ENCODE measurements at places on chromosomes 7 and 10.

- peak; percentile 34 for DNase-seq
These were observed 659 bp downstream of the OPTN start for GRCh38 chr10:13100349-13101294.

DNA sequence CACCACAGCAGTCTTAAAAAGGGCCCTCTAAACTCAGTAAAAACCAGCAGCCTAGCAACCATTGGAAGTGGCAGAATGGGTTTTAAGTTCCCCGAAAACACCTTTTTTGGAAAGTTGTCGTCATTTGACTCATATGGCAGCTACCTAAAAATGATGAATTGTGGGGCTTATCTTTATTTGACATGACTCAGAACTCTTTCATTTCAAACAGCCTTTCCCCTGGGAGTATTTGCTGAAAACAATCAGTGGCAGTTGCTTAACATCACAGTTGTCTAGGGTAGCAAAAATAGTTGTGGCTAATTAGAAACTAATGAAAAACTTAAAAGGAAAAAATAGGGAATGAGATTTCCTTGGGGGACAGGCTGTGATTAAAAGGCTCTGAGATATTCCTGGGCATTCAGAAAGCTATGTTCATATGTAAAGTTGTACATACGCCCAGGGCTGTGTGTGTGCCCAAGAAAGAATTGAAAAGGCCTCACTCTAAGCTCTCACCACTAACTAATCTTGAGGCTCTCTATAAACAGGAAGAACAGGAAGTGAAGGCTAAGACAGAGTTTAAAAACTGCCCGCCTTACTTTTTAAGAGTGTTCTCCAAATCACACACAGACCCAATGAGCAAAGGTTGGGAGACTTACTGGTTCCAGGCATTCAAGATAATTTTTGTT, 81.7 kb upstream of the HECTD2 start:
- DNase-seq: no peak

DNA sequence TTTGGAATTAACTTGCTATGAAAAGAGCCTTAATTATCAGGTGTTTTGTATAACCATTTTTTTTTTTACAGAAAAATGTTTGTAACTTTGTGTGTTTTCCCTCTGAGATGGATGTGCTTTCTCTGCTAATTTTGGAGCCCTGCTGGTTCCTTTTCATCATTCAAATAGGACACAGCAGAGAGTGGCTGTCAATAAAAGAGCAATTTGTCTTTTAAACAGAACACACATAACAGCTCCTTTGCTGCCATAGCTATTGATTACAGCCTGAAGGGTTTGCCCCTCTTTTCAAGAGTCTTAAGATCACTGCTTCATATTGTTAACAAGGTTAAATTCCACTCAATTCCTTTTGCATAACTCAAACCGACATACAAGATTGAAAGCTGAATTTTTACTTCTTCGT, 187.2 kb upstream of the MBL2 start:
- DNase-seq: no peak

DNA sequence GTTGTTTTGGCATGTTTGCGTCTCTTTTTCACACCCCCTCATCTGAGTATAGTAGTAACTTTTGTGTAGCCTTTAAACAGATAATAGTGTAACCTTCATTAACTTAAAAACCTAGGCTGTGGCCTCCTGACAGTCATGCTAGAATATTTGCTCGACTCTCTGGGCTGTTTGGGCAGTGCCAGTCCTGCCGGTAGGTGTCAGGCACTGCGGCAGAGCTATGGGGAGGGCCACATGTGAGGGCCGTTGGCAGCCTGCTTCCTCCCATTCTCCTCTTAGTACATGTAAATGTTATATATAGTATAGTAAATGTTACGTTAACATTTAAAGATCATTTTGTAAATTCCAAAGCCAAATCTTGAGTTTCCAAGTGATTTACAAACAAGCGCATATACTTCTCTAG, 26.1 kb downstream of the BCCIP start:
- no peak for DNase-seq

GRCh38 chr10:69318867-69319727, 40.8 kb downstream of the HK1 start:
- peak; percentile 72 for DNase-seq

DNA sequence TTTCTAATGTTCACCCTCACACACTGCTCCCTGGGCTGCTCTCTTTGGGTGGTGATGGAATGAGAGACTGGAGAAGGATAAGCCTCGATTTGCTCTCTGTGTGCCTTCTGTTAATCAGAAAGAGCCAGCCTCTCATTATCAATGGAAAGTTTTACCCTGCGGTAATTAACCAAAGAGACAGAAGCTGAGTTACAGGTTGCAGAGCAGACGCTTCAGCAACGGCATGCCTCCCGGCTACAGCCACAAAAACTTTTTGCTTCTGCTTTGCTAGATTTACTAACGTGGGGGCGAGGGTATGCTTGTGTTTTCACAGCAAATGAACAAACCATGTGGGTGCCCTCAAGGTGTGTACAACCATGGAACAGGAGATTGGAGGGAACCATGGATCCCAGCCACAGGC, 18.0 kb downstream of the GIMAP4 start:
- DNase-seq: no peak

- no peak for DNase-seq
These were observed 22.7 kb upstream of the AASS start for GRCh38 chr7:122166740-122167139.

- no peak for DNase-seq
These were observed 92.4 kb downstream of the PTPRN2 start for GRCh38 chr7:158495216-158495615.

DNA sequence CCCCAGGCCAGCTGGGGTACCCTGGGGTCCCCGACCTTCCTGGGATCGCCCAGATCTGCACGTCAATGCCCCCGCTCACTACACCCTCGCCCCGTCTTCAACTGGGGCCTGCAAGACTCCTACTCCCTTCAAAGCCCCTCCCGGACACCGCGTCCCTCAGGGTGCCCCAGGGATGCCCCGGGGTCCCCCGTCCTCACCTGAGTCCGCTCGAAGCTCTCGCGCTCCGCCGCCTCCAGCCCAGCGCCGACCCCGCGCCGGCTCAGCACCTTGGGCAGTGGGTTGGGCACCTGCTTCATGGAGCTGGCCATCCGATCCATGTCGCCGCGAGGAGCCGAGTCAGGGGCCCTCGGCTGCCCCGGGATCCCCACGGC, at the start of gene HIP1:
Gene HIP1 (minus strand): TSS at position 338 of the 371 bp plus-strand sequence. CDS start 21 bp downstream, at position 317.
- DNase-seq: no peak

DNA sequence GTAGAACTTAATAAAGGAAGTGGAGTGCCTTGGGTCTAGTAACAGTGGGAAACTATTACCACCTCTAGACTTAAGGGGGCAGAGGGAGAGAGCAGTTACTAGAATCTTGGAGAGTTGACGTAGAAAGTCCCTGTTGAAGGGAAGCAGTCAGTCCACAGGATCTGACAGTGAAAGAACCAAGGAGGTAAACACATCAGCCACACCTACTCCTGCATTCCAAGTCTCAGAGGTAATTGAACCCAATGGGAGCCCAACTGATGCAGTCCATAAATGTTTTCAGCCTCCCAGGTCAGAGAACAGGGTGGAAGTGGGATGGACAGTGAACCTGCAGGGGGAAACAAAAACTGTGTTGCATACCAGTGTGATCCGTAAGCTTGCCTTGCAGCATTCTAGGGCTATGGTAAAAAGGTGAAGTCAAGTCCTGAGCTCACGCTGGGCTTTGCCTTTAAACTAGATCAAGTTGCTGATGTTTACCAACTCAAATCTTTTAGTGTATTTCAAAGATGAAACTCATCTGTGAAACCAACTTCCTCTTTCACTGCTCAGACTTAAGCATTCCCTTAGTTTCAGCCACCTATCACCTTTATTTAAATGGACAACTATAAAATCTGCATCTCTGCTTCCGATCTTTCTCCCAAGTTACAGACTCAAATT, 57.2 kb downstream of the SLC16A12 start:
- no peak for DNase-seq

DNA sequence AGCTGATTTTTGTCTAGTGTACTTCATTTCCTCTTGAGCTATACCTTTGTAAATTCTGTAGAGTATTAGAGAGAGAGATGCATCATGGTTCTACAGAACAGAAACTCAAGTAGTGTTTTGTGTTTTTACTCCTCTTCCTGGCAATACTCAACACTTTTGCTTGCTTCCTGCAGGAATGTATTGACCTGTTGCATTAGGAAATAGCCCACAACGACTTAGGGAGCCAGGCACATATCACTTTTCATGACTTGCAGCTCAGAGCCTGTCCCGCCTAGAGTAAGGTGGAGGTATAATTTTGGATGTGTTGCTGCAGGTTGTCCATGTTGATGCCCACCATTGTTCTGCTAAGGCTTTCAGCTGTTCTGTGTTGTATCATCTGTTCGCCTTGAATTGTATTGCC, 216.3 kb downstream of the SDK1 start:
- no peak for DNase-seq

DNA sequence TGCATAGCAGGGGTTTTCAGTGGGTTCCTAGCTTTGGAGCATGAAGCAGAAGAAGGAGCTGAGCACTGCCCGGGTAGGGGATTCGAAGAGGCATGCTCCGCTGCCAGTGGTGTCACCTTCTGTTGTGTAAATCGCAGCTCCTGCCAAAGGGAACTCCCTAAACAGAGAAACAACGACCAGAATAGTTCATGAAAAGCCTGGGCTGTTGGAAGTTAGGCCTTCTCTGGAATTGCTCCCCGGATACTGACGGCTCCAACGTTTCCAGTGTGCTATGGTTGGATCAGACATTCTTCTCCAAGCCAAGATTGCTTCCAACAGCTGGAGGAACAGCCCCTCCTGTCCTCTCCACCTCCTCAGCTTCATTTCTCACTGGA, 546.0 kb upstream of the FZD8 start:
- DNase-seq: no peak

- DNase-seq: no peak
These were observed 56.2 kb downstream of the PARP12 start for GRCh38 chr7:140006600-140006999.

GRCh38 chr7:18262058-18262457, 233.5 kb upstream of the HDAC9 start:
- peak; percentile 35 for DNase-seq

GRCh38 chr10:48577158-48577557, 27.7 kb downstream of the ARHGAP22 start:
- DNase-seq: peak; percentile 75

DNA sequence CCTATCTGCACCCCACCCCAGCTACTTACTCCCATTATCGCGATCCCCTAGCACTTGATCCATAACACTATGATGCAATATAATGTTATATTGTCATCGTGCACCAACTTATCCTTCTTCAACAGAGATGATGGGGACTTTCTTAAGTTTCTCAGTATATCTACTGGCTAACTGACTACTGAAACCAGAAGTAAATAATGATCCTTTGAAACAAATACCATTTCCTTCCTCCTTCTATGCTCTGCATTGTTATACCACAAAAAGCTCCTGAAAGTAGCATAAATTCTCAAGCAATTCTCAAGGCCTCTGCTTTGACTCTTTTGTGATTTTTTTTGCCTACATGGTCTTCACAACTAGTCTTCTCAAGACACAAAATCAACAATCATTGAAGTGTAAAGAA, 68.9 kb downstream of the HTR7 start:
- no peak for DNase-seq

GRCh38 chr7:108434010-108434409, 22.2 kb downstream of the NRCAM start:
- no peak for DNase-seq

GRCh38 chr7:95323410-95324129, 762 bp downstream of the PON1 start:
- no peak for DNase-seq

- DNase-seq: no peak
These were observed 17.1 kb upstream of the SLC18A2 start for GRCh38 chr10:117223693-117224430.

GRCh38 chr7:74271742-74272141, 17.5 kb upstream of the CLIP2 start:
- peak; percentile 52 for DNase-seq

GRCh38 chr7:158443688-158444483, 143.7 kb downstream of the PTPRN2 start:
- DNase-seq: no peak

DNA sequence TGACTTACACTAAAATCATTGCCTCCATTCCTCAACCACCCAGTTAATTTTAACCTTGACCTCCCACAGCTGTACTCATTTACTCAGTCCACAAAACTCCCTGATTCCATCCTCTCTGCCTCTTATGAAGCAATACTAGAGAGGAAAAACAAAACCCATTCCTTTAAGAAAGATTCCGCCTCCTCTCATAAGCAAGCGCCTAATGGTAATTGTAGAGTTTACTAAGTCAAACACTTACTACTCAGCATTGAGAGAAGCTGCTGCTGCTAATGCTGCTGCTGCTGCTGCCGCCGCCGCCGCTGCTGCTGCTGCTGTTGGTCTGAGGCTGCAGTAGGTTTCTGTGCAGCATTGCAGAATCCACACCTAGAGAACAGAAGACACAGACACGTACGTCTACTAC, 2.1 kb upstream of the ADD3 start:
- no peak for DNase-seq

DNA sequence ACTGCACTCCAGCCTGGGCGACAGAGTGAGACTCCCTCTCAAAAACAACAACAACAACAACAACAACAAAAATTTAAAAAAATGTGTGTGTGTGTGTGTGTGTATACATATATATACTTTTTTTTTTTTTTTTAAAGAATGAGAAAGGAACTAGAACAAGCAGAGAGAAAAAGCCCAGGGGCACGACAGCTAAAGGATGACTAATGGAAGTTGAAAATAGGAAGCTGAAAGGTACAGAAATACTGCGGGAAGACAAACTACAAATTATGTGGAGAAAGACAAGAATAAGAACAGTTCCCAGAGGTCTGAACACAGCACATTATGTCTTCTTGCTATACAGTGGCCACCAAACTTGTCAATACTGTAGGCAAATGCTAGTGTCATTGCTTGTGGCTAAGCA, 141.9 kb upstream of the PRSS1 start:
- no peak for DNase-seq

DNA sequence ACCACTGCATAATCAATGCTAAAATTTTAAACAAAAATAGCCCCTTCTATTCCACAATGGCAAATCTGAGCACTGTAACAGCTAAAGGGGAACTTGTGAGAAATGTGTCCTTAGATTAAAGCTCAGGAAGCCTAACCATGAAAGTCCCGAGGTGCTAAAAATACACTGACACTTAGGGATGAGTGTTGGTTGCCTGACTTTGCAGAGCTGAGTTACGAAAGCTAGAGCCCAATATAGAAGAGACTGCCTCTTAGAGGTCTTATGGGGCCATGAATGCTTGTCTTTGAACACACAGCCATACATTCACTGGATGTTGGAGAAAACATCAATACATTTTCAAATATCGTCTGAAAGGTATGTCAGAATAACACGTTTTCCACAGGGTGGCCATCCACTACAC, 209.7 kb downstream of the LHFPL3 start:
- no peak for DNase-seq

DNA sequence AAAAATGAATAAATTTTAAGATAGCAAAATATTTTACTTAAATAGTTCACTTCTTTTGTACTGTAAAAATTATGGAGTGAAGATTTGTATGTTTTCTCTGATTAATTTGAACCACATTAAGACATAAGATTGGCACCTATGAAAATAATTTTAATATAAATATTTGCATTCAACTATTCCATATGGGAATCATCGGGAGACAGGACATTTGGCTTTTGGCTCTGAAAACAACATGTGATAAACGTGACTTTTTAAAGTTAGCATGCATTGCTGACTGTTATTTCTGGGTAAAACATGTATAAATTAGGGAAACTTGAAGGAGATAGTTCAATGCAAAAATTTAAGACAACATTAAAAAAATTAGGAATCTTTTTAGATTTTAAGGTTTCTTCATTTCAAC, 117.2 kb downstream of the SEMA3E start:
- no peak for DNase-seq

Measured in hematopoietic multipotent progenitor cell treated with erythropoietin and hydrocortisone succinate and interleukin-3 and kit ligand, for 6 days (in vitro differentiated cells).